Left renal pelvis (tissue), 4 donors: ENCODE measurements at places on chromosomes 3 and 15.

DNA sequence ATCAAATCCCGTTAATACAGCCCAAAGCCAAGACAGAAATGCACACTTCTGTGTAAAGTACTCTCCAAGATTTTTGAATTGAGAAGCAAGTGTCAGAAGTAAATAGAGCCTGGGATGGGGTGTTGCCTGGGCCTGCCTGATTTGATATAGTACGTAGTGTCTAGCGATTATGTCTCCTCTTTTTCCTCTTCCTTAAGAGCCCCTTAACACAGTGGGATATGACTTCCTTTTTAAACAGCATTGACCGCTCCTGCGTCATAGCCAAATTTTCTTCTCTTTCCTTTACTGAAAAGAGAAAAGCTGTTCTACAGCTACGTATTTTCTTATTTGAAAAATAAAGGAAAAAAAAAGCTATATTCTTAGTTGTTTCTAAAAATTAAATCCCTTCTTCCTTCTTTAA, 97.7 kb downstream of the PLCL2 start:
- no peak for DNase-seq

DNA sequence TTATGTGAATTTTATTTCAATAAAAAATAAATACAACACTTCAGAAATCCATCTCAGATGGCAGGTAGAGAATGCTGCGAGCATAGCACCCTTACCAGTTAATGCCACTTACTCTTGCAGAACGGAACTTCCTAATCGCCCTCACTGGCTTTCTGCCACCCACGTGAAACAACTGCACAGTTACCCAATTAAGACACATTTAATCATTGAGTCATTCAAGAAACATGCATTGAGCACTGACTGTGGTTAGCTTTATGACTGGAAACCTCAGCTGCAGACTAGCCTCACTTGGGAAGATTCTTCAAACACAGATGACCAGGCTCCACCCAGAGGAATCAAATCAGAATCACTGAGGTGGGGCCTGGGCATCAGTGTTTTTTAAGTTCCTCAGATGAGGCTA, 5.6 kb upstream of the MFGE8 start:
- no peak for DNase-seq

DNA sequence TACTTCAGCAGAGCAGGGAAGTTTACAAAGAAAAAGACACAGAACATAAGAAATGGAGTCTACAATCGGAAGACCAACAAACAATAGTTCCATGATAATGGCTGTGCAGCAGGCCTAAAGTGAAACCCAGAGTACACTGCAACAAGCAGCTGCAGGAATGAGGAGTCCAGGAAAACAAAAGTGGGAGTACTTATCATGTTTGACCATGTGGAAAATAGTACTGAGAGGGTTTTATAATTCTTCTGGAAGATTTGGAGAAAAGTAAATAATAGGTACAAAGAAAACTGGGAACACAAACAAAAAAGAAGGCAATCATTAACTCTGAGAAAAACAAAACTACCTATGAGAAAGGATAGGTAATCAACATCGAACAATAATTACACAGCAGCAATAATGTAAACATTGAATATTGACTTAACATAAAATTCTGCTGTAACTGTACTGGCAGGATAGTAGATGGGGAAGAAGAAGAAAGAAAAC, 87.5 kb downstream of the NEK10 start:
- no peak for DNase-seq

GRCh38 chr3:115517457-115518050, 105.8 kb upstream of the GAP43 start:
- no peak for DNase-seq

- no peak for DNase-seq
Observed at GRCh38 chr3:127775398-127776109, 46.8 kb downstream of the MGLL start.

DNA sequence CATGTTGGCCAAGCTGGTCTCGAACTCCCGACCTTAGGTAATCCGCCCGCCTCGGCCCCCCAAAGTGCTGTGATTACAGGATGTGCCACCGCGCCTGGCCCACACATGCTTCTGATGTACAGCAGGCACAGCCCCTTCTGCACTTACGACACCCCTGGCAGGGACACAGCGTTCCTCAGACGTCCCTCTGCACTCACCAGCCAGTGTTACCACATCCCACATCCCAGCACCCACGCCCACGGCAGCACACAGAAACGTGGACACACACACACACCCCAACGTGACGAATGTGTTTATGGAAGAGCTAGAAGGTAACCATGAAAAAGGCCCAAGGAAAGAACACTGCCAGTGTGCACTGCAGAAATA, 576 bp upstream of the RPAP1 start:
- no peak for DNase-seq

DNA sequence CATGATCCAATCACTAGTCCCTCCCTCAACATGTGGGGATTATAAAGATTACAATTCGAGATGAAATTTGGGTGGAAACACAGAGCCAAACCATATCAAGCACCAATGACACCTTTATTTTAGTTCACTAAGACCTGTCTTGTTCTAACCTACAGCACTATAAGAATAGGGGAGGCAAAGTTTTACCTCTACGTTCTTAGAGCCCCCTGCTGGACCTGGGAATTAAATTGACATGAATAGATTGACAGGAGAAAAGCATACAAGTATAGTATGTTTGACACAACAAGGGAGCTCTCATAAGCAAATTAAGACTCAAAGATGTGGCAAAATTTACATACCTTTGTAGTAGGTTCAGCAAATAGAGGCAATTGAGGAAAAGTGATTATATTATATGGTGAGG, 974.4 kb upstream of the ALCAM start:
- no peak for DNase-seq

DNA sequence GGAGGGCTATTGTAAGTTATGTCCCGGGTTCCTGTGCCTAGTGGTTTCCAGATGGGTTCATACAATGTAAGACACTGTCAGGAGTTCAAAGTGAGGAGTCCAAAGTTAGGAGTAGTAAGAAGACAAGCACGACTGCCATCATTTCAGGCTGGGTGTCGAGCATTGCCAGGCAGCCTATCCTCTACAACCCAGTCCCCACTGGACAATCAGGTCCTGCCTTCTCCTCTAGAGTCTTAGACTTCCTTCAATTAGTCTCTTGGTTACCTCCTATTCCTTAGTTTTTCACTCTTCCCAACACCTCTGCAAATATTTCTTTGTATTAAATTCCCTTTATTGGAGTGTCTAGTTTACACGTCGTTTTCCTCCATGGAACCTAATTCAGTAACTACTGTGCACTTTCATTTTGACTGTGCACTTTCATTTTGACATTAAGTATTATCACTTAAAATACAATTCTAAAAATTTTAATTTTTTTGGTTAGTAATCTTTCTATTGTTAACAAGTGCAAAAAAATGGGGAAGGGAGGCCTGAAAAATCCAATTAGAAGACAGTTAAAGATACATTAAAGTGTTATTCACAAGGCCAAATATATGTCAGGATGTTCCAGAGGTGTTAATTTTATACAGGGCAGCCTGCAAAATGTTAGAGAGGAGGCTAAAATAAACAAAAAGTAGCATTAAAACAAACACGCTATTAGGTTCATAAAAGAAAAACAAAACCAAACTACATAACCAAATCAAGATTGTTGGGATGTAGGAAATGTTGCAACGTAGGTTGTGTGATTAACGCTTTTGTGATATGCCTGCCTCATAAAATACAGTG, 155.3 kb downstream of the TBL1XR1 start:
- DNase-seq: no peak

DNA sequence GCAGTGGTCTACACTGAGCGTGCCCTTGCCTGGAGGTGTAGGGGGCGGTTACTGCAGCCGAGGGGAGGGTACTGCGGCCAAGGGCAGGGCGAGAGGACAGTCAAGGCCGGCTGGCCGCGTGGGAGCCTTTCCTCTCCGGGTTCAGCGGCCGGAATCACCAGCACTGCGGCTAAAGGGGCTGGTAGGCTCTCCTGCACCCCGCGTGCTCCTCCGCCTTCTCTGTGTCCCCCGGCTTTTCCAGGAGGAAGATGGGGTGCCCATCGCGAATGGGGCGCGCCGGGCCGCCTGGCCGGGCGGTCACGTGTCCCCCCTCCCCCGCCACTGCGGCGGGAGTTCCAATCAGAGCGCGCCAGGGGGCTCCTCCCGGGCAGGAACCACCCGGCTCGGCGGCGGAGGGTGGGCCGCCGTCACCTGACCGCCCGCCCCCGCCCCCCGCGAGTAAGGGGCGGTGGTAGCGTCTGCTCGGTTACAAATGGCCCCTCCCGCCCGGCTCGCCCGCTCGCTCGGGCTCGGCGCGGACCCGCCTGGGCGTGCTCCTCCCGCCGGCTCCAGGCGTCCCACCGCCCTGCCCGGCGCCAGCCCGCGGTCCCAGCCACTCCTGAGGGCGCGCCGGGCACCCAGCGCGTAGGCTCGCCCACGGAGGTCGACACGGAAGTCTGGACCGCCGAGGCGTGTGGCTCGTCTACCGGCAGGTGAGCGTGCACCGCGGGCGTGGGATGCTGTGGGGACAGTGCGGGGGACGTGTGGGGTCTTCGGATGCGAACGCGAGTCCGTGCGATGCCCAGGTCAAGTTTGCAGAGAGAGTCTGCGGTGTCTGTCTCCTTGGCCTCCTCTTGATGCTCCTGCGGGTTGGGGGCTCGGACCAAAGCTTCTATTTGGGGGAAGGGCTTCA, 242.6 kb upstream of the TOPAZ1 start:
- DNase-seq: no peak

DNA sequence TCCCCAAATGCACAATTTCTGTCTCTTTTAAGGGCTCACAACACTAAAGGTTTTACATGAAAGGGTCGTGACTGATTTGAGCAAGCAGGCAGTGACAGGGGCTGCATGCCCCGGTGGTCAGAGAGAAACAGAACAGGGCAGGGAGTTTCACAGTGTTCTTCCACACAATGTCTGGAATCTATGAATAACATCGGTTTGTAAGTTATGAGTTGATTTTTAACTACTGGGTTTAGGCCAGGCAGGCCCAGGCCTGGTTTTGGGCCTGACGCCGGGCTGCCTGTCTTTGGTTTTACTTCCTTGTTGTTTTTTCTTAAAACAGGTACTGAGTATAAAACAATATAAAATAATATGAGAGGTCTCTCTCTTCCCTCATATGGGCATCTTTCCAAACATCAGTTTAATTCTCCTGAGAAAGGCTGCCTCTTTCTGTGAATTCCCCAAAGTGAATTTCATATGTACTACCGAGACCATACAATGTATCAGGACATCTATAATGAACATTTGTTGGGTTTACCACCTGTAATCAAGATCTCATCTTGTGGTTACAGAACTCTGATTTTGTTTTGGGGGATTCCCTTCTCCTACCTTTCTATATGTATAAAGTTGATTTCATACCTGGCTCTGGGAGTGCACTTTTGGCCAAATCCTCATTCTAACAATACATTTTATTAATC, 74.4 kb downstream of the CD200 start:
- DNase-seq: no peak

- no peak for DNase-seq
Observed at GRCh38 chr15:95868450-95868849, 462.1 kb upstream of the NR2F2 start.

DNA sequence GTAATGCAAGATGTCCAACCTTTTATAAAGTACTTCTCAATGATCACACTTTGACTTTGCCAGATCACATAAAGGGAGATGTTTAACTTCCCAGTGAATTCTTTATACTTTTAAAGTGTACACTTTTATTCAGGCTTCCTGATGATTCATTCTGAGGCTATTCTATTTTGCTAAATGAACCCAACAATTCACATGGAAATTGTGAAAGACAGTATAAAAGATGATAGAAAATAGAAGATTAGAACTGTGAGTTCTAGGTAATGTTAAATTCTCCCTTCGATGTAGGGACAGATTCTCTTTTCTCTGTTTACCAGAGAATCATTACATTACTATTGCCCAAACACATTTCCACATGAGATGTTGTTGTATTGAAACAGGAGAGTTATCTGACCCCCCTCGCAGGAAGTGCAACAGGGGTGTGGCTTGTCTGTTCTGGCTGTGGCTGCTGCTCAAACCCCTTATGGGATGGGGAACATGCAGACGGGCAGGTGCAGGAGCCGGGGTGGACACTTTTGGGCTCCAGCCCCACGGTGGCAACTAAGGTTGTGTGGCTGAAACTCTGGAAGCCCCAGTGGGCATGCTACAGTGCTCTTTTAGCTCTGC, 131.3 kb upstream of the LRTM1 start:
- DNase-seq: no peak

DNA sequence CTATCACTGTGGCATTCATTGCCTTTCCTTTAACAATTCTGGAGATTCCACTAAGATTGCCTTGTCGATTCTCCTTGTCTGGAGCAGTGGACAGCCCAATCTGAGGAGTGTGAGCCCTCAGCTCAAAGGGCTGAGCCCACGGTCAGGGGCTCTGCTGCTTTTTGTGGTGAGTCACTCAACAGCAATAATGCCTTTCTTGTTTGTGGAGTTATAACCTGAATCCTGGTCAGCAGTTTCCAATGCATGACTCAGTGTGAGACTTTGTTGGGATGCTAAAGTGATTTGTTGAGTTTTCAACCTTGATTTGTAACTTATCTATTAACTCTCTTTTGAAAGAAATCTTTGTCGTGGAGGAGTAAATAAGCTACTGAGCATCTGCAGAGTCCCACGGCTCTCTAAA, 183.5 kb downstream of the TJP1 start:
- no peak for DNase-seq

- DNase-seq: peak; percentile 39
Observed at GRCh38 chr3:119034256-119035013, at the start of gene IGSF11. TSS of gene IGSF11 (minus strand) at chr3:119034846. CDS start at chr3:119034582, 264 bp downstream.

DNA sequence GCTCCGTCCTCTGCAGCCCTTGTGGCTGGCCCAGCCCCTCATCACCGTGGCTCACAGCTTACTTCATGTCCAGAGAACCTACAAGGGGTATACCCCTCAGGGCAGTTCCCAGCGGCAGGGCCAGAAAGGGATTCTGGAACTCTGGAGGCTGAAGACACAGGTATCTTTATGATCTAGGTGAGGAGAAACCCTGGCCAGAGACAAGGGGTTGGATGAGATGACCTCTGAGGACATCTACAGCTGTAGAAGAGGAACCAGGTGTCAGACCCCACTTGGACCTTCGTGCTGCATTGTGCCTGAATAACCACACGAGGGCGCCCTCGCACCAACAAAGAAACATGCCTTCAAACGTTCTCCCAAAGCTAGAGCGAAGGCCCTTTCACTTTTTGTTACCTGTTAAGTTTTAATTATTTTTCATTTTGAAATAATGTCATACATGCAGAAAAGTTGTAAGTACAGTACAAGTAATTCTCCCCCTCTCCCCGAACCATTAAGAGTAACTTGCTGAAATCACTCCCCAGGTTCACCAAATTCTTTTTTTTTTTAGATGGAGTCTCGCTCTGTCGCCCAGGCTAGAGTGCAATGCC, 118.7 kb upstream of the SMAD3 start:
- no peak for DNase-seq
